ENCODE measurements at places on chromosomes 2 and 18.

DNA sequence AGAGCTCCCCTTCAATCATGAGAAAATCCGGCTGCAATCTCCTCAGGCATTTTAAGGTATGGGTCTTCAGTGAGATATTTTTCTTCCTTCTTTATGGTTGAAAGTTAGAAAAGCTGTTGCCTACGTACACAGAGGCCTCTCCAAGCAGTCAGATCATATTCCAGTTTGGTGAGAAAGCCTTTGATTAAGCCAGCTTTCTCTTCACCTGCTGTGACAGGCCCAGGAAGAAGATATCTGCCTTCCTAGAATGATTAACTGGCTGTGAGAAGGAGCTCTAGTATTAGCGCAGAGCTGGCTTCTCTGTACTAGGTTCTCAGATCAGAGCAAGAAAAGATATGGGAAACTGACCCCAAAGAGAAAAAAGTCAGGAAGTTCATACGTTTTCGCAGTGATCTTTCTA lies 585.0 kb upstream of the CHAC2 start:
- no peak for DNase-seq

DNA sequence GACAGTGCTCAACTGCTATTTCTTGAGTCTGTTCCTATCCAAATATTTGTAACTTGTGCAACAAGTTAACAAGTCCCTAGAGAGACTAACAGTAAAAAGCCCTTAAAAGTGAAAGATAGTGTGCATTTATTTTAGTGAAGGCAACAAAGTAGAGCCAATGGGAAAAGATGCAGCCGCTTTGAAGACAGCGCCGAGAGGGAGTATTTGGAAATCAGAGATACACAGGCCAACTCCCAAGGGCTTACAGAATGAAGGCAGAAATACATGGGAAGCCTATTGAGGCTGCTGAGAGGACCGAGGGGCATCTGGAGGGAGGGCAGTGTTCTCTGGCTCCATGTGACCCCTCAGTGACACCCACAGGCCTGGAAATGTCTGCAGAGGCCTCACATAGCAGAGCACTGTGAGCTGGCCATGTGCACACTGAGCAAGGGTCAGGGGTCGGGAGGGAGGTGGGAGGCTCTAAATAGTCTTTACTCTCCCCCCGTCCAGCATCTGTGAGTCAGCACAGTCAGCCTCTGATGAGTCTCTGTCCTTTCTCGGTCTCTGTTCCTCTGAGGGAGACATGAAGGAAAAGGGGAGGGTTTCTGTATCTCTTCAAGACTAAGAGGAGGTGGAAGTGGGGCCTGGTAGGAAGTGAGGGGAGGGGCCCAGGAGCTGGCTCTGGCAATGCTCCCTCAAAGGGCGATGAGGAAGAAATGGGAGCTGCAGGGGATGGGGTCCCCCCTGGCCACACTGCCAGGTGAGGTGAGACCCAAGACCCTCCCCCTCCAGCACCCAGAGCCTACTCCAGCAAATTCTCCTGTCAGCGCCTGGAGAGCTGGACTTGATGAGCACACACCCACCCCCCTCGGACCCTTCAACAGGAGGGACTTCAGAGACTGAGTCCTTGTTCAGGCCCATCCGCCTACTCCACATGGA lies 133.6 kb downstream of the SP3 start:
- DNase-seq, result no peak

DNA sequence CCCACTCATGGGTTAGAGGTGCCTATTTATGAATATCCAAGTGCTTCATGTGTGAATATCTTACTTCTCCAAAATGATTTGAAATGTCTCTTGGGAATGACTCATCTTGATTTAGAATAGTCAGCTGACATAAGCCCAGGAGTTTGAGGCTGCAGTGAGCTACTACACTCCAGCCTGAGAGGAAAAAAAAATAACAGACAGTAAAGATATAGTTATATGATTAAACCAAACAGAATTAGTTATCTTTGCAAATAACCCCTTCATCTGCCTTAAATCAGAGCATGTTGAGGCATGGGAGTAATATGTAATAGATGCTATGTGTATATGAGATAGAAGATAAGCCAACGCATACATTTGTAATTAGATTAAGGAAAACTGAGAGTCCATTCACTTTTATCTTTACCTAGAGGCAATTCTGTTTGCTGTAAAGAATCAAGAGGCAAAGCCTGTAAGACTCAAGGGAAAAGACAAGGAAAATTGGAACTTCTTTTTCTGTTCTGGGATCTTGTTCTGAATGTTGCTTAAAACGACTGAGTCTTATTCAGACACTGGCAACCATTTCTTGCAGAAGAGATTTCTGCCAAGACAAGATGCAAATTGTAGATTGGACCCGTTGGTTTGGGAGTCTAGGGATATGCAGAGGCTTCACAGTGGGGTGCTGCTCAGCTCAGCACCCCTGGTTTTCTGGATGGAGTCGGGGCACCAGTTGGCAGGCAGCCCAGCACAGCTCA lies 104.4 kb downstream of the LIPG start:
- DNase-seq, result no peak

DNA sequence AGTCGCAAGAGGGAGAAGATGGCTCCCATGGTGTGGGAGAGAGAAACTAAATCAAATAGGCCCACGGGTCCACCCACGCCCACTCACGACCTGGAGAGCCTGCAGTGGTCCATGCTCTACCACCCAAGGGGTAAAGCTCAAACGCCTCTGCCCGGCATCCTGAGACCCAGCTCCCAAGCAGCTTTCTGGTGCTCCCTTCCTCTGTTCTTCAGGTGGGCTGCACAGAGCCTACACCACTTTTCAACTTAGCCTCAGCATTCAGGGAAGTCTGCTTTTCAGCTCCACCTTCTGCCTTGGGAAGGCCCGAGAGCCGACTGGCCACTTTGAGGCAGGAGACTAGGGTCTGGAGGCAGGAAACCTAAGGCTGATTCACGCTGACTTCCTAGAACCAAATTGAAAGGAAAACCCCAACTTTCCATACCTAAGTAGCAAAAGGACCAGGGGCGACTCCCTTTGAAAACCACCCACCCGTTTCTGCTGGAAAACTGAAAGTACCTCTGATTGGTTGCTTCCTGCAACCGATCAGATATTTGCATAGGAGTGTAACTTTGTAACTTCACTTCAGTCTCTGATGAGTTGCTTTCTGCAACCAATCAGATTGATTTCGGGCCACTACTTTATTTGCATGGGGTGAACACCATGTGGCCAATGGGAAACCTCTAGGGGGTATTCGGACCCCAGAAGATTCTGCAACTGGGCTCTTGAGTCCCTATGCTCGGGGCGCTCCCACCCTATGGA lies 26.8 kb upstream of the SPATA3 start:
- no peak for DNase-seq

- DNase-seq, result no peak
These were observed 304.0 kb downstream of the MYCN start for GRCh38 chr2:16244153-16244965.

GRCh38 chr2:172430678-172431077 lies 3.3 kb downstream of the ITGA6 start:
- DNase-seq, result no peak

DNA sequence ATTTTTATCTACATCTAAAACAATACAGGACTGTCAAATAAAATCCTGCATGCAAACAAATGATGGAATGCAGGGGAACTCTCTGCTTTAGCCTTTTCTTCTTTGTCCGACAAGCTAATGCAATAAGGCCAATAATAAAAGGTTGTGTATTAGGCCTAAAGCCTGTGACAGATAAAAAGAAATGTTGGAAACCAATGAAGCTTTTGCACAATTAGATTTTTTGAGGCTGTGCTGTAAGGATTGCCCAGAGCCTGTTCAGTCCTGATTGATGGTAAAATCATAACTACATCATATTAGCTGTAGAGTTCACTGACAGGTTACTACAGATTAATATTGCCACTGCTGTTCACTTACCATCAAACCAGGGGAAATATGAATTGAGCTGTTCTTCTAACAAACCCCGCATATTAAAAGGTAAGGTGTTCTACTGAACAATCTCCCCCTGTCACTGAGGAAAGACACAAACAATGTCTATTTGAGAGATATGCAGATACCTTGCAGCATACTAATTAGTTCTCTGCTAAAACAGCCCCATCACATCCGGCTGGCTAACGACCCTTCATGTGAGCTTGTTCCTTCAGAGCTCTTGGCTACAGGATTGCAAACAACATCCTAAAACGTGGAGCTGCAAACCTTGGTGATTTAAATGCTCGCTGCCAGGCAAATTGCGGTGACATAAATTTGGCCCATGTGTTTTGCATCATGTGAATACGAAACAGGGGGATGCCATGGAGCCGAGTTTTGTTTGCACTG lies 305.4 kb downstream of the MTX2 start:
- no peak for DNase-seq

GRCh38 chr2:74206180-74206688 lies 7.8 kb downstream of the MTHFD2 start:
- no peak for DNase-seq

DNA sequence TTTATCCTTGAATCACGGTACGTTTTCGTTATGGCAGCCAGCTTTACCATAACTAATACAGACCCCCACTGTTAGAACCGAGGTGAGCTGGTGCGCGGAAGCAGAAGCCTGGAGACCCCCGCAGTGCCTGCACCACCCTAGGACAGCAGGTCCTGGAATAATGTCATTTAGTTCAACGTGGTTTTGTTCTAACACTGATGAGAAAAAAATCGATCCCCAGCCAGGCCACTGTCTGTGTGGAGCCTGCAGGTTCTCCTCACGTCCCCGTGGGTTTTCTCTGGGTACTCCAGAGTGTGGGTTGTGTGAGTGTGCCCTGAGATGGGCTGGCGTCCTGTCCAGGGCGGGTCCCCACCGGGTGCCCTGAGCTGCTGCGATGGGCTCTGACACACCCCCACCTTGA lies 69.9 kb upstream of the ST3GAL5 start:
- no peak for DNase-seq

- DNase-seq, result no peak
These were observed 26.6 kb upstream of the PLB1 start for GRCh38 chr2:28469304-28469703.

DNA sequence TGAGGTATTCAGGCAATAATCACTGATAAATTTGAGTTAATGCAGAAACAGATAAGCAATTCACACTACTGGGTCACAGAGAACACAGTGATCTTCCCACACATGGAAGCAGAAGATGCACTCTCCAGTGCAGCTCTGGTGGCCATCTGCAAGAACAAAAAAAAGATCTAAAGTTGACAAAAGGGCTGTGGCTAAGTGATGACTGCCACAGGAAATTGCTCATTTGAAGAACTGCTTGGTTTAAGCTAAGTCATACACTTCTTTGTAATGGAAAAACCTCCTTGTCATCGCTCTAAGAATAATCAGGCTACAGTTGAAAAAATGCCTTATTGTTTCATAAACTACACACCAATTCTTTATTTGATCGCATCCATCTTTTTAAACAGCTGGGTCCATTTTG lies 115.1 kb downstream of the DTNB start:
- DNase-seq, result no peak

GRCh38 chr18:58267493-58267892 lies 223.5 kb downstream of the NEDD4L start:
- no peak for DNase-seq

DNA sequence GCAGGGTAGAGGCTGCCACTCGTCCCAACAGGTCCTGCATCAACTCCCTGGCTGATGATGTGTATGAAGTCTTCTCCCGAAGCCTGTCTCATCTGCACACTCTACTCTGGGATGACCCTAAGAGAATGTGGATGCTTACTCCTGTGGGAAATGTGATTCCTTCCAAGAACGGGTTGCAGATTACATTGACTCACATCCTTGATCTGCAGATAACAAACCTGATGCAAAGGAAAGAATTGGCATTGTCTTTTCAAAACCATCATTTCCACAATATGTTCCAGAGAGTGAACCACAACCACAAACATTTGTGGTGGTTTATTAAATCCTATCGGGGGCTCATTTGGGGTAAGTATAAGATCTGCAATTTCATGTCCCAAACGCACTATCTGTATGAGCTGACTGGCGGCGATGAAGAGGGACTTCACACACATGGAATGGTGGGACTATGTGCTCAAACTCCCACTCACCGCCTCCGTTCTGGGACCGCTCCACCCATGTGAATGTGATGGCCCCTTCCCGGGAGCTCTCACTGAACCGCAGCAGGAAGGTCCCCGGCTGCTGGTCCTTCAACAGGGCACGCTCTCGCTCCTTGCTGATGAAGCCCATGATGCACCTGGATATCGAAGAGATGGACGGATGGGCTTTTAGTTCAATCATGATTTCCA lies 35.5 kb downstream of the STAT1 start:
- DNase-seq, result no peak

DNA sequence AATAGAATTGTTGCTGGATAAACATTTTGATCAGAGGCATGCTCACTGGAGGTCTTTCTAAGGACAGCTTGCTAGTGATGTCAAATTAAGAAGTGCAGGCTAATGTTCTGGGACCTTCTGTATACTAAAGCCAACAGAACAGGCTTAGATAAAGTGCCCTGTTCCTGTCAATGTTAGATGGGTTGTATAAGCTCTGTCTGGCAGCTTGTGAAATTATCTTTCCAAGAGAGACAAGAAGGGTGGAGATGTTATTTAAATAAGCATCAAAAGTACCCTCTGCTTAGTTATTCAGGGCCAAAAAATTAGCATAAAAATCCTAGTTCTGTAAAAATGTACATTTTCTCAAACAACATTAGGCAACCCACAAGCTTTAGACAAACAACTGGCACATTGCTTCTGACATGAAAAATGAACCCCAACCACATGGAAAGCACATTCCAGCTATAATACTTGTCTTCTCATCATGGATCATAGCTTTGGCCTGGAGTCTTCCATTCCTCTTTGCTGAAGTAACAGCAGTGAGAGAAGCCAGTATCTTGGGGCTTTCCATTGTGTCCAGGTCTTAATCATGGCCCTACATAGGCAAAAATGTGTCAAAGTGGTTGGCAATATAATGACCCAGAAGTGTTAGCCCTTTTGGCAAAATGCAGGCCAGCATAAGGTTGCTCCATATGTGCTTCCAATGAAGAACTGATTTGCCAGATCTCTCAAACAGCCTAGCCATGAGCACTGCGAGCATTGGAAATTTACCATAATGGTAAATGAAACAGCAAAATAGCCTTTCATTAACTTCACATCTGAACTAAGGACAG lies 478.1 kb upstream of the ZNF804A start:
- no peak for DNase-seq

- DNase-seq, result no peak
These were observed 301.3 kb downstream of the ZNF407 start for GRCh38 chr18:74898965-74899364.

- DNase-seq, result no peak
These were observed 66.5 kb upstream of the CCDC178 start for GRCh38 chr18:33507019-33507418.

- no peak for DNase-seq
These were observed 156.5 kb downstream of the TNS1 start for GRCh38 chr2:217846321-217846743.

Data from stimulated activated CD4-positive, alpha-beta T cell treated with anti-CD3 and anti-CD28 coated beads, TNF-alpha, amount 100 ng/mL, for 4 hours (primary cell).